ENCODE measurements at places on chromosomes 3 and 15.

- DNase-seq, result no peak
Observed at GRCh38 chr3:23859012-23859743, 53.4 kb downstream of the UBE2E1 start.

GRCh38 chr3:181987736-181988135, 276.0 kb downstream of the SOX2 start:
- DNase-seq, result no peak

- no peak for DNase-seq
Observed at GRCh38 chr3:157075693-157076420, 84.1 kb downstream of the CCNL1 start.

DNA sequence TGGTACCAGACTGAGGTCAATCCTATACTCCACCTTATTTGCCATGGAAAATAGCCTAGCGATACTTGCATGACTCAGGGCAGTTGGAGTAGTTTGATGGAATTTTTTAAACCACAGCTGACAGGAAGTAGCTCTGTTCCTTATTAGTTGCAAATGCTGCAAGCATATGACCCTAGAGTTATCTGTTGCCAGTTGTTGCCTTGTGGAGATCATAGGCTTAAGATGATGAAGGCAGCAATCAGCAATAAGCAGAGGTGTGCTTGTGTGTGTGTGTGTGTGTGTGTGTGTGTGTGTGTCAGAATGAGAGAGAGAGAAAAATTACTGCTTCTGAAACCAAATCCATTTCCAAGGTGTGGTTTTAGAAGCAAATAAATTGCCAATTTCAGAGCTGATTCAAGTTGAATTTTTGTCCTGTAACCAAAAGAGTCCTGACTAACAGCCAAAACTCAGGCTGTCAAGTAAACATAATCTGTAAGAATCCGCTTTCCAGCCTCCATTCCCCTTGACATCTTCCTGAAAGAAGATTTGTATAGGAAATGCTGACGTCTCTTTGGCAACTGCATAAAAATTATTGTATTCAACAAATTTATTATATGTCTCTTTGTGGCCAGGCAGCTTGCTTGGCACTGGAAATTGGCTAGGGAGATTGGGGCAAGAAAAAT, 141.2 kb downstream of the SERPINI1 start:
- DNase-seq, result no peak

- DNase-seq, result no peak
Observed at GRCh38 chr3:169923831-169924230, 12.5 kb downstream of the SAMD7 start.
